H9 (cell line): ENCODE measurements at places on chromosomes 1 and 21. TPM values are rescaled to one million over a fixed set of nuclear protein-coding genes. Genes with fewer than 3 reads are reported as not detected.

The TSACC gene
- total RNA-seq, result 2.3 and 2.4 TPM in 2 replicates

The FMO4 gene
- 1.8 and 3.0 TPM in 2 replicates for total RNA-seq

The PLCH2 gene
- total RNA-seq, result 0.09 and 0.18 TPM in 2 replicates

The NAV1 gene
- total RNA-seq, result 20.5 and 21.6 TPM in 2 replicates

The FBXO2 gene
- total RNA-seq, result 28.9 and 30.6 TPM in 2 replicates

The RGS13 gene
- total RNA-seq, result not detected in 2 replicates

The PDZK1 gene
- not detected in 2 replicates for total RNA-seq

The CRYAA gene
- total RNA-seq, result not detected in 2 replicates

The TTC22 gene
- 0.55 and 0.59 TPM in 2 replicates for total RNA-seq

The PLA2G5 gene
- total RNA-seq, result not detected in 2 replicates

The TACSTD2 gene
- total RNA-seq, result 1.2 and 1.5 TPM in 2 replicates

The UBASH3A gene
- total RNA-seq, result not detected in 2 replicates

The CELA2B gene
- total RNA-seq, result not detected in 2 replicates

The CRYBG2 gene
- 11.8 and 12.8 TPM in 2 replicates for total RNA-seq

The FBLIM1 gene
- total RNA-seq, result 64.7 and 66.8 TPM in 2 replicates

The COL9A2 gene
- total RNA-seq, result 4.5 TPM in 2 replicates

The HIVEP3 gene
- 1.2 and 1.4 TPM in 2 replicates for total RNA-seq

The STIL gene
- total RNA-seq, result 26.6 and 26.9 TPM in 2 replicates

The PLA2G2F gene
- not detected in 2 replicates for total RNA-seq

The MTFR1L gene
- 31.5 and 32.5 TPM in 2 replicates for total RNA-seq

The C1orf232 gene
- total RNA-seq, result not detected in 2 replicates

The SPRR2G gene
- total RNA-seq, result not detected in 2 replicates

The CELA2A gene
- total RNA-seq, result not detected in 2 replicates

The NBPF6 gene
- total RNA-seq, result not detected in 2 replicates

The NHLH1 gene
- 1.3 and 1.5 TPM in 2 replicates for total RNA-seq

The HENMT1 gene
- total RNA-seq, result 6.2 and 6.6 TPM in 2 replicates

The STRIP1 gene
- total RNA-seq, result 38.9 and 43.6 TPM in 2 replicates

The UBL4B gene
- total RNA-seq, result not detected in 2 replicates

The CNKSR1 gene
- 23.4 and 26.3 TPM in 2 replicates for total RNA-seq

The C4BPA gene
- not detected in 2 replicates for total RNA-seq

The MCOLN3 gene
- total RNA-seq, result 10.6 and 10.8 TPM in 2 replicates

The RNF207 gene
- total RNA-seq, result 4.9 and 7.1 TPM in 2 replicates

The LCE2C gene
- total RNA-seq, result not detected in 2 replicates

The LCE2A gene
- total RNA-seq, result not detected in 2 replicates

The HORMAD1 gene
- not detected in 2 replicates for total RNA-seq

The CASQ1 gene
- total RNA-seq, result 0.55 and 0.70 TPM in 2 replicates

The HES3 gene
- 89.9 and 93.4 TPM in 2 replicates for total RNA-seq

The NBL1 gene
- 6.1 and 6.4 TPM in 2 replicates for total RNA-seq

The ADAMTS4 gene
- total RNA-seq, result 7.0 and 9.1 TPM in 2 replicates

The TRIM33 gene
- 53.8 and 53.9 TPM in 2 replicates for total RNA-seq

The LAD1 gene
- total RNA-seq, result 29.0 and 30.1 TPM in 2 replicates

The ANKRD34A gene
- total RNA-seq, result 0.20 and 0.39 TPM in 2 replicates

The CD34 gene
- 0.02 and 0.35 TPM in 2 replicates for total RNA-seq

The XCL1 gene
- total RNA-seq, result 0.22 and 0.26 TPM in 2 replicates

The SLC30A2 gene
- 0.35 TPM in 2 replicates for total RNA-seq

The LCE1E gene
- total RNA-seq, result not detected in 2 replicates

The DNTTIP2 gene
- 96.0 and 101 TPM in 2 replicates for total RNA-seq

The WDR47 gene
- 4.1 and 6.6 TPM in 2 replicates for total RNA-seq

The PGLYRP3 gene
- not detected in 2 replicates for total RNA-seq

The HHAT gene
- total RNA-seq, result 0.48 and 0.83 TPM in 2 replicates

The ALX3 gene
- total RNA-seq, result not detected in 2 replicates

The GSTM2 gene
- 14.9 and 15.3 TPM in 2 replicates for total RNA-seq

The MAP1LC3C gene
- total RNA-seq, result 3.5 and 3.6 TPM in 2 replicates
